Nasal cavity respiratory epithelium epithelial cell of viscerocranial mucosa (primary cell): ENCODE measurements at places on chromosomes 13 and 19. TPM values are rescaled to one million over a fixed set of nuclear protein-coding genes. Genes with fewer than 3 reads are reported as not detected.

UGGT2 gene
- 30.4 and 49.0 TPM in 2 replicates for total RNA-seq

FGF21 gene
- total RNA-seq = 0.21 and 0.34 TPM in 2 replicates

CDC34 gene
- total RNA-seq = 87.6 and 161 TPM in 2 replicates

LRP3 gene
- total RNA-seq = 5.1 and 31.2 TPM in 2 replicates

ZNF766 gene
- 12.6 and 23.6 TPM in 2 replicates for total RNA-seq

IL11 gene
- total RNA-seq = 0.34 and 1.6 TPM in 2 replicates

IGFLR1 gene
- total RNA-seq = under 0.01 and 0.43 TPM in 2 replicates

CBARP gene
- 2.4 and 6.0 TPM in 2 replicates for total RNA-seq

CCDC61 gene
- total RNA-seq = 4.9 and 12.3 TPM in 2 replicates

LILRB3 gene
- total RNA-seq = not detected in 2 replicates

ZNF793 gene
- 2.7 and 7.0 TPM in 2 replicates for total RNA-seq

KLK3 gene
- not detected in 2 replicates for total RNA-seq

UBL5 gene
- 112 and 255 TPM in 2 replicates for total RNA-seq

CBLC gene
- total RNA-seq = 59.5 and 120 TPM in 2 replicates

PRR36 gene
- under 0.01 TPM in 1 of 2 replicates, not detected in the other for total RNA-seq

DLL3 gene
- 0.07 and 0.34 TPM in 2 replicates for total RNA-seq

MUC16 gene
- total RNA-seq = under 0.01 and 0.85 TPM in 2 replicates

NCLN gene
- 42.0 and 96.2 TPM in 2 replicates for total RNA-seq

IFNL1 gene
- total RNA-seq = not detected in 2 replicates

ZNF85 gene
- total RNA-seq = 3.3 and 4.4 TPM in 2 replicates
